ENCODE measurements at places on chromosomes 13 and 19. TPM values are rescaled to one million over a fixed set of nuclear protein-coding genes. Genes with fewer than 3 reads are reported as not detected.

Gene FGF21
- total RNA-seq, result not detected

Gene C19orf67
- total RNA-seq, result not detected

Gene PRR36
- not detected for total RNA-seq

Gene LIM2
- total RNA-seq, result not detected
